ENCODE measurements at places on chromosomes 2 and 18. TPM values are rescaled to one million over a fixed set of nuclear protein-coding genes. Genes with fewer than 3 reads are reported as not detected.

Gene KCNG2
- total RNA-seq: not detected

Gene ABCB11
- not detected for total RNA-seq

Gene C1GALT1C1L
- total RNA-seq: not detected

Gene ITPRID2
- 94.5 TPM for total RNA-seq

Gene KIF5C
- 10.2 TPM for total RNA-seq

Gene L3MBTL4
- 0.59 TPM for total RNA-seq

Gene BCL11A
- 10.7 TPM for total RNA-seq

Gene OR6B2
- not detected for total RNA-seq

Gene GAL3ST2
- total RNA-seq: not detected

Gene NEMP2
- 11.9 TPM for total RNA-seq

DNA sequence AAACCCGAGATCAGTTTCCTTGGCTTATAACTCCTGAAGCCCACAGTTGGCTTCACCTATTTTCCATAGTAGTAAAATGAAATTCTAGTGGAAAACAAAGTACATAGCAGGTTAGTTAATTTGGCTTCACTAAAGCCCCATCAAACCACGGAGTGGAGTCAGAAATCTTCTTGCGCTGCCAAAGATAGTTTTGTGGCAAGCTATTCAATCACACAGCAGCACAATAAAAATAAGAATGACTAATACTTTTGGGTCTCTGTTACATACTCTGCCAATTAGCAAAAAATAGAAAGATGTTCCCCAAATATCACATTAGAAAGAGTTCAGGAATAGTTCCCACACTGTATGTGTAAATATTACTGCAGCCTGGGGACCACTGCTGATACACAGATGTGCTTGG lies 175.2 kb upstream of the NOL4 start:
- no peak for DNase-seq

GRCh38 chr2:222074674-222075073 lies 224.1 kb downstream of the PAX3 start:
- no peak for DNase-seq

DNA sequence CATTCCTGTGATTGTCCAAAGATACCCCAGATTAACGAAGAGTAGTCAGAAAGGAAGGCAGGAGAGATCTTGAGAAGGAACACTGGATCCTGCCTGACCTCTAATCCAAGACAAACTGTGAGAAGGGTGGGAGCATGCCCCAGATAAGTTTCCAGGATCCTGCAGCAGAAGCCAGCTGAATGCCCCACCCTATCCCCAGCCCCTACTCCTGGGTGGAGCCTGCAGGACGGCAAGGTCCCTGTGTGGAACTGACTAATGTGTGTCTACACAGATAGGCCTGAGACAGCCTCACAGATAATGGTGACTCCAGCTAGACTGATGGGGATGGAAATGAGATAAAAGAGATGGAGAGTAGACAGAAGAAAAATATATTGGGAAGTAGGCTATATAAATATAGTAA lies 174.3 kb downstream of the PDE1A start:
- DNase-seq: no peak

GRCh38 chr2:235263205-235264120 lies 230.4 kb upstream of the AGAP1 start:
- DNase-seq: peak; percentile 88

- DNase-seq: no peak
Measured at GRCh38 chr18:44954257-44954656, 273.6 kb downstream of the SETBP1 start.

GRCh38 chr2:36469106-36469477 lies 113.5 kb downstream of the CRIM1 start:
- no peak for DNase-seq

GRCh38 chr2:65980531-65980930 lies 454.4 kb upstream of the MEIS1 start:
- no peak for DNase-seq

DNA sequence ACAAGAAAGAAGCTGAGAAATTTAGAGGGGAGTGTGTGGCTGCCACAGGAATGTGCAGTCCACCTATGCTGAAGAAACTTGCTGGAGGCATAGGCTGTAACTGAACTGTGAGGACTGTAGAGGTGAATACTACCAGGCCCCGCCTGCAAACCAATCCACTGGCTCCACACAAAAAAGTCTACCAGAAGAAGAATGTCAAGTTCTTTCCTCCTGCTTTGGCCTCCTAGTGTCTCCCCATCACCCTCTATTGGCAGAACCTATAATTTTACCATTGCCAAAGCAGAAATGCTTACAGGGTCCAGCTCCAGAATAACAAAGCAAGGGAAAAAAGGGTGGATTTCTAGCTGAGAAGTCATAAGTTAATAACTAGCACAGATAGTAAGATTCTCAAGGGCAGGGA lies 5.9 kb upstream of the ATP5MC3 start:
- no peak for DNase-seq

- DNase-seq: no peak
Measured at GRCh38 chr2:219645631-219646527, 18.4 kb downstream of the SLC4A3 start.

DNA sequence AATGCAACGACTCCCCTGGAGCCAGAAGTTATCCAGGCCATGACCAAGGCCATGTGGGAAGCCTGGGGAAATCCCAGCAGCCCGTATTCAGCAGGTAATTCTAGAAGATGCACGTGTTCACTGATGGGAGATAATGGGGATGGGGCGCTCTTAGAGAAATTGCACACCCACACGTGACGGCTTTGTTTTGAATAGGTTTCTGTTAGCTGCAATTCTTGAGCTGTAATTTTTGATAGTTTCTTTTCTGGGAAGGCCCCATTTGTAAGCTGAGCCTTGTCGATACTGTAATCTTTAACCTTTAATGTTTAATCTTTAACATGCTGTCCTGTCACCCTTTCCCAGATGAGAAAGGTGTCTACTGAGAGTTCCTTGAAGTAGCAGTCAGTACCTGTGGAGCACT lies 3.6 kb downstream of the SCLY start:
- DNase-seq: no peak

DNA sequence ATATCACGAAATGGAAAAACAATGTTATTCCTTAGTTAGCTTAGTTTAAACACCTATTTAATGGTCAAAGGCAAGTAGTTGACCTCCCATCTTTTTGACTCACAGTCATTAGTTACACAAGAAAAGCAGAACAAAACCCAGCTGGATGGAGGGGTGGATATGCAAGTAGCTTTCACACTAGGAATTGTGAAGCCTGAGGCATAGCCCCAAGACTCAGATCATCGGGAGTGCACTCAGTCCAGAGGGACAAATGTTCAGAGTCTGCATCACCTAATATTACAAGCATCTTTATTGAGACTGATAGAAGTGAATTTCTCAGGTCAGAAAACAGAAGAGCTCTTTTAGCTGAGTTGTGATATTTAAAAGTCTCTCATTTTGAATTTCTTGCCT lies 15.5 kb upstream of the CPS1 start:
- DNase-seq: no peak

All from osteocyte (in vitro differentiated cells).